ENCODE measurements at places on chromosomes 2 and 18.
A peak's percentile ranks its signal among the peaks of the same experiment; 100 is the strongest.

DNA sequence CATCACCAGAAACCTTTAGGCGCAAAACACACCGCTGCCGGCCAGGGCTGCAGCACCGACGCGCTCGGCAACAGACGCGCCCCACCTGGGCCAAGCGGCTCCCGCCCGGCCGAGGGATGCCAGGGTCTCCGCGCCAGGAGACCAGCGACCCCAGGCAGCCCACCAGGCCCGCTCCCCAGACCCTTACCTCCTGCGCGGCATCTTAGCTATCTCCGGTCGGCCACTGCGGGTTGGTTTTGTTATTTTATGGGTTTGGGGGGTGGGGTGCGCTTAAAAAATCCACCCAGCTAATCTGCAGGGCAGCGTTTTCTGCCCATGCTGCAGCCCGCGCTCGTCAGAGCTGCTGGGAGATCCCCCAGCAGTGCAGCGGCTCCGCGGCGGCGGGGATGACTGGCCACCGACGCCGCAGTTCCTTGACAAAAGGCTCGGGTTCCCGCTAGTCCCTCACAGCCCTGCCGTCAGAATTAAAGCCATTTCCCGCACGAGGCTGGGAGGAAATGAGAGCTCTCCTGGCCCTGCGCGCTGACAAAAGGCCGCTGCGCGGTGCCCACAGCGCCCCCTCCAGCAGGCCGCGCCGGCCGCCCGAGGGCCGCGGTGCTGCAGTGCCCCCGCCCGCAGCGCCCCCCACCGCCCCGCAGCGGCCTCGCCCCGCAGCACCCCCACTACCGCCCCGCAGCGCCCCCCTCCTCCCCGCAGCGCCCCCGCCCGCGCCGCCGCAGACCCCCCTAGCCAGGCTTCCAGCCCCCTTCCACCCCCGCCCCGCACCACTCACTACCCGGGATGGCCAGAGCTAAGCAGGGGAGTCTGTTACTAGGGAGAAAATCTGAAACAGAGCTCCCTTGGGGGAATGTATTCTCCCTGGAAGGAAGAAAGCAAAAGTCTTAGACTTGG is at the start of gene ADD2:
Gene ADD2 (minus strand): TSS at position 502 of the 891 bp plus-strand sequence. CDS start 61,792 bp downstream, outside the sequence.
- peak; percentile 26 for DNase-seq

GRCh38 chr18:51121597-51121857 is 76.0 kb downstream of the MEX3C start:
- DNase-seq: no peak

- DNase-seq: no peak
These were observed 62.6 kb downstream of the CERKL start for GRCh38 chr2:181594322-181594721.

GRCh38 chr2:55047677-55048299 is 2.5 kb downstream of the RTN4 start:
- no peak for DNase-seq

- DNase-seq: peak; percentile 23
These were observed 573 bp downstream of the PAIP2B start for GRCh38 chr2:71226096-71226964.

DNA sequence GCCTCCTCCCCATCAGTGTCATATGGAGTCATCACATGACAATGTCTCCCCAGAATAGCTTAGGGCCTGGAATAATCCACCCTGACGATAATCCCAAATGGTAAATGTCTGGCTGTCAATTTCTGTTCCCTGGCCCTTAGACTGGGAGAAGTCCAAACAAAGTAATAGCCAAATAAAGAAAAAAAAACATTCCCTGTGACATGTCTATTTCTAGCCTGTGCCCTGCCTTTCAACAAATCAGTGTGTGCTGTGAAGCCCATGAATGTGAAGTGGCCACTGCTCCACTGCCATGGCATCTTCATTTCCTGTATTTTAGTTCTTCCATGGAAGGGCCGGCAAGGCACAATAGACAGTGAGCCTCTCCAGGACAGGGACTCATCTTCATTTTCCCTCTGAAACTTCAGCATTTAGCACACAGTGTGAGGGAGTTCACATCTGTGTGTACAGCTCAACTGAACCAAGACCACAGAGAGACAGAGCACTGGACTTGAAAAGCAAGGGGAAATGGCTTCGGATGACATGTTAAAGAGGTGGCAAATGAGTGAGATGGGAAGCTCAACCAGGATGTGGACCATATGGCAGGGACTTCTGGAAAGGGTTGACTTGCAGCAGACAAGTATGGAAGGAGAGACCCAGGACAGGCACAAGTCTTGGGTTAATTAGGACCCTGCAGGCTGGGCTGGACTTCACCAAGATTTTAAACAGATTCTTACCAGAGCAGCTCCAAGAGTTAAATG is 140.0 kb downstream of the ANTXR1 start:
- DNase-seq: no peak
